T-helper 17 cell (primary cell): ENCODE measurements at places on chromosomes 4 and X. TPM values are rescaled to one million over a fixed set of nuclear protein-coding genes. Genes with fewer than 3 reads are reported as not detected.

SEL1L3 gene
- total RNA-seq: 56.5 TPM

HSFX4 gene
- not detected for total RNA-seq

DCUN1D4 gene
- total RNA-seq: 30.7 TPM

MAGEA12 gene
- total RNA-seq: not detected

- no peak overlapping the region for H3K4me3 ChIP-seq
- H3K27ac ChIP-seq: no peak overlapping the region
- DNase-seq: no peak
- H3K36me3 ChIP-seq: no peaks in the 10 kb centered on the region
- peaks cover 6% of the 10 kb centered on the region for H3K27me3 ChIP-seq
These were observed 32.4 kb downstream of the EGF start for GRCh38 chr4:109945056-109945455.

- peak within 1 kb of the TSS; percentile 92 for H3K4me3 ChIP-seq
- no peaks in the 10 kb centered on the region for H3K36me3 ChIP-seq
- peak within 1 kb of the TSS; percentile 95 for H3K27ac ChIP-seq
- no peaks in the 10 kb centered on the region for H3K27me3 ChIP-seq
- H3K4me1 ChIP-seq: peaks cover 19% of the 10 kb centered on the region
- DNase-seq: no peak
These were observed at the start of gene ARHGAP4 for GRCh38 chrX:153925739-153926551. TSS of gene ARHGAP4 (minus strand) at chrX:153926264. CDS start at chrX:153926202, 62 bp downstream.
